ENCODE measurements at places on chromosomes 16 and 17.

DNA sequence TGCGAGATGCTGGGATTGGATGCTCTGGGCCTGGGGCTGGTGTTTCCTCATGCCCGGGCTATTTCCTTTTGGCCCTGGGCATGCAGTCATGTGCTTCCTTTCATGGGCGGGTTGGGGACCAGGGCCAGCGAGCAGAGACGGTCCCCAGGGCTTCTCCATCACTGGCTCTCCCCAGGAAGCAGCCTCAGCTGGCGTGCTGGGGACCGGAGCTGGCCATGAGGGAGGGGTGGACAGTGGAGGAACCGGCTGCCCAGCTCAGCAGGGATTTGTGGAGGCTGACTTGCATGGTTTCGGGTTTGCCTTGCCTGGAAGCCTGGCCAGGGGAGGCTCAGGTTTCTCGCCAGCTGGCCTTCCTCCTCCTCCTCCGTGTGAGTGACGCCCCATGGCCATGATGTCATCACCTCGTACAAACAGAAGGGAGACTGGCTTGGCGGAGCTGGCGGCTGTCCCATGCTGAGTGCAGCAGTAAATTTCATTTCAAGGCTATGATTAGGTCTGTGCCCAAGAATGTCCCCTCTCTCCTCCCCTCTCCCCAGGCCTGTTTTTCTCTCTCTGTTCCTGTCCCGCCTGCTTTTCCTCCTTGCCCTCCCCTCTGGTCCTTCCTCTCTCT, 8.9 kb upstream of the TIMP2 start:
- DNase-seq: peak; percentile 97

- DNase-seq: no peak
Measured at GRCh38 chr16:54148974-54149373, 137.6 kb downstream of the IRX3 start.

DNA sequence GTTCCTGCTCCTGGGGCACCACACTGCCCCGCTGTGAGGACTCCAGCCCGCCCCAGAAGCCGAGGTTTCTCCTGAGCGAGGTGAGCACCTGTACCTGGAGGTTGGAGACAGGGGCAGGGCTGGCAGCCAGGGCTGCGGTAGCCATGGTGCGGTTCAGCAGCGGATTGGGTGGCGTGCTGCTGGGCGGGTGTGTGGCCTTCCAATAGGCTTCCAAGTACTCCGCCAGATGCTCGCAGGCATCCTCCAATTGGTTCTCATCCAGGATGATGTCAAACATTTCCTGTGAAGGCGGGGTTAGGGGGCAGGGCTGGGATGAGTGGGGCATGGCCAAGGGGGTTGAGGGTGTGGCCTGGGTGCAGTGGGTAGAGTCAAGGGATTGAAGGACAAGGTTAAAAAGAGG, 11.3 kb upstream of the ARL5C start:
- DNase-seq: no peak

DNA sequence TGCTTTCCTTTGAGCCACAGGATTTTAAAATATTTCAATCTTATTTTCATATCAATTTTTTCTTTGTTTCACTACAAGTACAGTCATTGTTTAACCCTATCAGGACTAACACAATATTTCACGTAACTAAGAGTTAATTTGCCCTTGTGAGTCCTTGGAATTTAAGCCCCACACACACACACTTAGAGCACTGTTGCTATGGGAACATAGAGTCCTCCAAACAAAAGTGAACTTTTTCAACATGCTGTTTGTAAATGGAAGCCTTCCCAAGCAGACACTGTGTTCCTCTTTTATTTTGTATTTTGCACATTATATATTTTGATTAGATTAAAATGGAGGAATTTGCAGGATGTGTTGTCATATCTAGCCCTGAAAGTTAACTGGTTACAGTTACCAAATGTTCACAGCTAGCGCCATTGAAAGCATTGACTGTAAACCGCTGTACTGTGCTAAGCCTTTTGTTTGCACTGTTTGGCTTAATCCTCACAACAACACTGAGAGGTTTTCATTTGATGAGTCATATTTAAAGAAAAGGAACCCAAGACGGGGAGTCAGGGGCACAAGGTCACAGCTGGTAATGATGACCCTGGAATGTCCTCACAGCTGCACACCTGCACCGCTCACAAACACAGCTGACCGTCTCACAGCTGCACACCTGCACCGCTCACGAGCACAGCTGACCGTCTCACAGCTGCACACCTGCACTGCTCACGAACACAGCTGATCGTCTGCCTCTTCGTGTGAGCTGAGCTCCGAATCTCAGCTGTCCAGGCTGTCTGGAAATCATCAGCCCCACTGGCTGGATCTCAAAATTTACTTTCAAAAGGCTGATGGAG, 6.3 kb downstream of the HSBP1 start:
- DNase-seq: peak; percentile 54

DNA sequence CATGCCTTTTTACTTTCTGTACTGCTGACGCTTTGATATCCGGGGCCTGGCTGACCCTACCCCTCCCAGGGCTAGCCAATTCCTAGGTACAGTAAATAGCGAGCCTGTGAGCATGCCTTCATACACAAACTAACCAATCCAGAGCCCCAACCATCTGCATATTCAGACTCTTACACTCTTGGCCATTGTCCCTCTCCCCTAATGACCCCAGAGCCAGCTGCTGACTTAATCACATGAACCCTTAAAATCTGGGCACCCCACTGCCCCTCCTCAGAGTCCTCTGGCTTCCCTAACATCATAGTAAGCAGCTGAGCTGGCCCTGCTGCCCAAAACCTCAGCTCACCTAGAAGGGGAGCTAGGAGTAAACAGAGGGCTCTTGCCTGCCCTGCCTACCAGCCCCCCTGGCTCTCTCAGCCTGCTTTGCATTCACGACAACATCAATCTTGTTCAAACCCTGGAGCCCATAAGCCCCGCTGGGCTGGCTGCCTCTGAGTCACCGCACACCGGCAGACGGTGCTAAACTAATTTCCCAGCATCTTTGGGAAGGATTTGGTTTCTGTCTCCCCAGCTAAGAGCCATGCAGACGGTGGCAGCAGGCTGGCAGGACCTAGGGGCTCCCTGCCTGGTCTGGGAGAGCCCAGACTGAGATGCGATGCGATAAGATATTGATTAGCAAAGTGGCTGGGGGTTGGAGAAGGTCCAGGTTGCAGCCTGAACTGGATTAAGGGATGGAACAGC, 63.2 kb downstream of the CLEC19A start:
- DNase-seq: no peak

DNA sequence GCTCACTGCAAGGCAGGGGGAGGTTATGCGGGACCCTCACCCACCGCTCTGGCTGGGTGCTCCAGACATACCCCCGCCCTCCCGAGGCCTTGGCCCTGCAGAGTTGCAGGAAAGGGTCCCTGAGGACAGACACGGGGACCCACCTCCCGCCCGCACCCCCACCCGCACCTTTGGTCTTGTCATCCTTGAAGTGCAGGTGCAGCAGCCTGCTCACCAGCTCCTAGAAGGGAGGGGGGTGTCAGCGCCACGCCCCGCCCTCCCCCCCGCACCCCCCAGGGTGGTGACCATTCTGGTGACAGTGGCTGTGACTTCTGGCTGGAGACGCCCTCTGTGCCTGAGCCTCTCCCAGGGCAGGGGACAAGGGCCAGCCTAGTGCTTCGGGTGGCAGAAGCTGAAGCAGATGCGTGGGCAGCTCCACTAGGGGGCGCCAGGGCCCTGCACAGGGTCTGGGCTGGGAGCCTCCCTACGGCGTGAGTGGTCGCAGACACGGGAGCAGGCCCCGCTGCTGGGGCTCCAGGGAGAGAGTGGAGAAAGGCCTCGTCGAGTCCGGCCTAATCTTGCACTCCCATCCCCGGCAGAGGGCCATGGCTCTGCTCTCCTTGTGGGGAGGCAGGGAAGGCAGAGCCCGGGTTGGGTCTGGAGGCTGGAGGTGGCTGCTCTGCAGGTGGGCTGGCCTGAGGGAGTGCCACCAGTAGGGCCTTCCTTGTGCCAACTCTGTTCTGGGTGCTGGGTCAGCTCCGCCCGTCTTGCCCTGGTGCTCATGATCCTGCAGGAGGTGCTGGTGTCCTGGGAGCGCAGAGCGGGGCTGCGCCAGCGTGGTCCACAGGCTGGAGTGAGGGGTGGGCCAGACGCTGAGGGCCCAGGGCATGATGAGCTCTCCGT, 2.7 kb downstream of the CENPX start:
- DNase-seq: no peak

- no peak for DNase-seq
Measured at GRCh38 chr17:78342449-78343186, 17.3 kb downstream of the SOCS3 start.
